ENCODE measurements at places on chromosomes 4 and X.

DNA sequence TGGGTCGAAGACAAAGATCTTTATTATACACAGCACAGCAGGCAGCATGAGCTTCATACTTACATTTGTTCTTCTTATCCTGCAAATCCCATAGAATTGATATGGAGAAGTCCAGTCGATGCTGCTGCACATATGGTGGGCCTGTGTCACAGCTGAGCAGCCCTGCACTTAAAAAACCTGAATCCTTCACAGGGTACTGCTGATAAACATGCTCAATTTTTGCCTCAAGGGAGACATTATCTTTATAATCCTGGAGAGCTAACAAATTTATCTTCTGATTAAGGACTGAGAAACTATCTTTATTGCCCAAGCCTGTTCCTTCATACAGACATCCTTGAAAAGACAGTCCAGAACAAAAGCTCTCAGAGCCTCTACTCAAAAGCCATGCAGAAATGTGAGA lies 434.4 kb upstream of the FAM47C start:
- DNase-seq: no peak

DNA sequence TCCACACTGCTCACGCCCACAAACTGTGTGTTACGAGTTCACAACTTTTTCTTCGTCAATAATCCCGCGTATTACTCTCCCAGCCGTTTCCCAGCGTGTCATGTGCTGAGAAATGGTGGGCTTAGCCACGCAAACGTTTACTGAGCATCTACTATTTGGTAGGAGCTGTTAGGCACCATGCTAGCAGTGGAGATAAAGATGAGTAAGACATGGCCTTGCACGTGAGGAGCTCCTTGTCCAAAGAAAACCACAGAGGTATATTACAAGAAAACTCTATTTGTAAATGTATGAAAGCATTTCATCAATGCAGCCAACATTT lies 821 bp upstream of the TMEM128 start:
- no peak for DNase-seq

GRCh38 chr4:144732584-144733428 lies 86.8 kb downstream of the HHIP start:
- DNase-seq: no peak

GRCh38 chrX:2928583-2929434 lies at the start of gene ARSD:
TSS of gene ARSD (minus strand) at chrX:2929339. CDS start at chrX:2929275, 64 bp downstream.
- peak; percentile 77 for DNase-seq

GRCh38 chr4:10006601-10007435 lies 14.5 kb downstream of the SLC2A9 start:
- no peak for DNase-seq

DNA sequence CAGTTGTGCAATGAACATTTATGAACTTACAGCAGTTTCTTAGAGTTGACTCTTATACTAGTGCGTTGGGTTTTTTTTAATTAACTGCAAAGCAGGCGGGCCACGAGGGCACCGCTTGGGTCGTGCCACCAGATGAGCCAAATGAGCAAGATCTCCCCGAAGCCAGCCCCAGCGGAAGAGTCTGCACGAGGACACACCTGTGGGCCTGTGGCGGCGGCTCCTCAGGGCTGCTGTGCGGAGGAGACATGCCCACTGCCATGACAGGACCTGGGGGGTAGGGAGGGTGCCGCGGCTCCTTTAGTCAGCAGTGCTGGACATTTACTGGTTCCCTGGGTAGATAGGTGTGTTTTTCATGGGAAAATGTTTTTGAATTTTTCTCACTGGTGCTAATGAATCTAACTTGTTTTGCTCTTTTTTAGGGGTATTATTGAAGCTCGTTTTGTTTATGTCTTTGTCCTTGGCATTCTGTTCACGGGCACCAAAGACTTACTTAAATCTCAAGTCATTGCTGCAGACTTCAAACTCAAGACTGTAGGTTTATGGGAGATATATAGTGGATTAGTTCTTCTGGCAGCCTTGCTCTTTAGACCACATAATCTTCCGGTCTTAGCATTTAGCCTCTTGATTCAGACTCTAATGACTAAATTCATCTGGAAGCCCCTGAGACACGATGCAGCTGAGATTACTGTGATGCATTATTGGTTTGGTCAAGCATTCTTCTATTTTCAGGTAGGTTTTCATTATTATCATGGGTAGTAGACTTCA lies 31.2 kb downstream of the PIGG start:
- DNase-seq: no peak

GRCh38 chrX:103517246-103517645 lies 2.0 kb downstream of the RAB40A start:
- peak; percentile 67 for DNase-seq

- DNase-seq: no peak
These were observed 136.6 kb upstream of the HHIP start for GRCh38 chr4:144509088-144510015.

GRCh38 chr4:155530857-155531256 lies 135.8 kb upstream of the GUCY1A1 start:
- DNase-seq: no peak

DNA sequence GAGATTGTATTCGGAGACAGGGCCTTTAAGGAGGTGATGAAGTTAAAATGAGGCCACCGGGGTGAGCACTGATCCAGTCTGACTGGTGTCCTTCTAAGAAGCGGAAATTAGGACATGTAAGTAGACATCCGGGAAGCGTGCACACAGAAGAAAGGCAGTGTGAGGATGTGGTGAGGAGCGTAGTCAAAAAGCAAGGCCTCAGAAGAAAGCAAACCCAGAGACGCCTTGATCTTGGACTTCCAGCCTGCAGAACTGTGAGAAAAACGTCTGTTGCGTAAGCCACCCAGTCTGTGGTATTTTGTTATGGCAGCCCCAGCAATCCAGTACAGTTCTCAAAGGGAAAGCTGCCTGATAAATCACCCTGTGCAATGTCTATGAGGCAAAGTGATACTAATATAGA lies 153.5 kb downstream of the KCNIP4 start:
- DNase-seq: peak; percentile 37

DNA sequence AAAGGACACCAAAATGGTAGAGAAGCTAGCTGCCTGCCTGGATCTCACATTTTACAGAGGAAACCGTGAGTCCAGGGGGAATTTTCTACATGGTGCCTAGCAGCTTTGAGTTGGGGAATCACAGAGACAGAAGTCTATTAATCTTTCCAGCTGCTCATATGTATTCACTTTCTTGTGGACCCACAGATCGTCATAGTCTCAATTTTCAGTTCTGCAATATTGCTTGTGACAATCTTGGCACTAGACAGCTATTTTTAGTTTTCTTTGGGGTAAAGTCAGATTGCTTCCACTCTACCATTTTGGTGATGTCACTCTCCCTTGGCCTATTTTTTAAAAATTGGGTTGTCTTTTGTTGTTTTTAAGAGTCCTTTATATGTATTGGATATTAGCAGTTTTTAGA lies 233.4 kb upstream of the STK26 start:
- DNase-seq: no peak

- peak; percentile 46 for DNase-seq
These were observed 108.3 kb downstream of the QRFPR start for GRCh38 chr4:121272526-121272925.

DNA sequence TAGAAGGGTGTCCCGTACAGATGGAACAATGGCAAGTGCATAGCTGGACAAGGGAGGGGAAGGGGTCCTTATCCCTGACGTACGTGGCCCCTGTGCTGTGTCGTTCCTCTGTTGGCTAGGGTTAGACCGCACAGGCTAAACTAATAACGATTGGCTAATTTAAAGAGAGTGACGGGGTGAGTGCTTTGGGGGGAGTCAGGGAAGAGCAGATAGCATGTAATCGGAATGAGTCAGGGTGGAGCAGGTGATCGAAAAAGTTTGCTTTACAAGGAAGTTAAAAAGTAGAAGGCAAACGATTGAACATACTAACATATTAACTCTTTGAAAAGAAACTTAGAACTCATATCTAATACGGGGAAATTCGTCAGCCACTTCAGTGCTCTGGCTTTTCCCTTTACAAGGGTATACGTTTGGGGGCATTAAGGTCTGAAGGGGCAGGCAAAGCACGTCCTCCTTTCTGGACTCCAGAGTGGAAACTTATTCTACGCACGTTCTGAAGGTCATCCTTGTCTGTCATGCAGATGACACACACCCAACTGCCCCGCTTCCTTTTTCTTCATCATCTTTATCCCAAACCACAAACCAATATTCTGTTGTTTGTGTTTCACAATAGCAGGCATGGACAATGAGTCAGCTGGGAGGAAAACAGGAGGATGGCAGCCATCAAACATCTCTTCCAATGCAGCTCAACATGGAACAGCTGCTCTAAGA lies 10.2 kb upstream of the CRLF2 start:
- DNase-seq: peak; percentile 12

GRCh38 chrX:100687546-100687945 lies 43.5 kb downstream of the SRPX2 start:
- no peak for DNase-seq

DNA sequence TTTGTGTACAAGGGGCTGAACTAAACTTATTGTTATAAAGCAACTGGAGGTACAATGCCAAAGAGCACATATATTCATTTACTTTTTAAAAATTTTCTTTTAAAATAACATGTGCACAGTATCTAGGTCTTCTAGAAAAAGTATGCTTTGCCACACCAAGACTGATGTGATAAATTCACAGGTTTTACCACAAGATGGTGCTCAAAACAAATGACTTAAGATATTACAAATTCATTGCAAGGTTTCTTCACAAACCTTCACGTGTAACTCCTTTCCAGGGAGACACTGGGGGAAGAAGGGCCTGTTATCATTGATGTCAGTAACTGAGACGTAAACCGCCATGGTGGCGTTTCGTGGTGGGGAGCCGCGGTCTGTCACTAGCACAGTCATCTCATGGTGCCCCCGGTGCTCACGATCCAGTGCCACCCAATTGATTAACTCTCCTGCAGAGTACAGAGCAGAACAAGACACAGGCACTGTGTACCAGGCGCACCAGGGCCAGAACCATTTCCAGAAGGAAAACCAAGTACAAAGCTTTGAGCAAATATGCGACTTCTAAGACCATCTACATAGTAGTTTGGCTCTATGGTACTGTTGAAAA lies 162.2 kb downstream of the DCHS2 start:
- no peak for DNase-seq

DNA sequence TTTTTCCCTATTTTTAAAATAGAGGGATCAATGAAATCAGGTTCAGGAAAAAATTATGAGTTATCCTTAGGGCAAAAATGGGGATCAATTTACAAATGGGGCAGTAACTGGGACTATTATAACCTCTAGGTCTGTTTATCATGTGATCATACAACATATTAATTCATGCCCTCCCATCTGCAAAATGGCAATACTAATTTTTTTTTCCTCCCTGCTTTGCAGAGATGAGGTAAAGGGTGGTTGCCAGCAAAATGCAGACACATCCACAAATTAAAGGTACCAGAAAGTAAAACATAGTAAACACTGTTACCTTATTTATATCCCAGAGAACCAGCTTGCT lies 467 bp downstream of the HSD17B11 start:
- DNase-seq: no peak

GRCh38 chr4:59249110-59249509 lies 1951.0 kb upstream of the ADGRL3 start:
- no peak for DNase-seq

GRCh38 chr4:108831886-108832285 lies 69.0 kb upstream of the ETNPPL start:
- no peak for DNase-seq

DNA sequence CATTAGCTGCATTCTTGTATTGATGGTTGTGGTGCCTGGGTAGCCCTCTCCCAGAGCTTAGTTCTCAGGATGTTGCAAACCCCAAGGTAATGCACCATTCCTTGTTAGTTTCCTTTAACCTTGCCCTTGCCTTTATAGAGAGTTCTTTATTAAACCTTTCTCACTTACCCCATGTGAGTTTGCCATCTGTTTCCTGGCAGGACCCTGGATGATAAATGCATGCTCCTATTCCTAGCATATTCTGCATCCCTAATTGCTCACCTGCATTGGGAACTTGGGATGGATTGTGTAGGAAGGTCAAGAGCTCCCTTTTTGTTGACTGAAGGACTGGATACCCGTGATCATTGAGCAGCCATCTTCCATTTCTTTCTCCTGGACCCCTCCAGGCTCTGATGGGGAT lies 59.9 kb upstream of the AP1S2 start:
- DNase-seq: no peak

DNA sequence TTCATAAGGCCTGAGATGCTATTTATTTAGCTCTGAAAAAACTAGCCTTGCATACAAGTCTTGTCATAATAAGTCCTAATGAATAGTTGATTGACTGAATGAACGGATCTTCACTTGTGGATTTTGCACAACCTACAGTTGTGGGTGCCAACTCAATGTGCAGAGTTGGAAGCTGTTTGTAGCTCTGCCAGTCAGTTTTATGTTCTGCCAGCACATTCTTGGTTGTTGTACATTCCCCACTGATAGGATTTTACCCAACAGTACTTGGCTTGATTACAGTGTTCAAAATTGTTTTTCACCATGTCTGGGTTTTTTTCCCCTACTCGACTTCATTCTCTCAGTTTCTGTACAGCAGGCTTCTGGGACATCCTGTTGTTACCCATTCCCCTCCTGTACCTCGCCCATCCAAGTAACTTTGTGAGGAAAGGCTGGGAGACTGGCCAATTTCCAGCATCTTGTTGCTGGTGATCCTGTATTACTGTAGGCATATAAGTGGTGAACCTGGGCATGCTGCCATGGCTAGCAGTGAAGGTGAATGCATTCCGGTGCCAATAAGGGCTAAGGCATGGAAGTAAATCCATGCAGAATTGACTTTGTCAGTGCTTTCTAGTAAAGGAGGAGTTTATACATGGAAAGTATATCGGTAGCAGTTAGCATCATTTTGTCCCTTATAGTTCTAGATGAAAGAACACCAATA lies 22.8 kb downstream of the IL1RAPL1 start:
- no peak for DNase-seq

- DNase-seq: peak; percentile 28
These were observed 6.5 kb downstream of the ZNF185 start for GRCh38 chrX:152904151-152905080.

GRCh38 chr4:140150636-140150885 lies 3.4 kb downstream of the MAML3 start:
- DNase-seq: no peak

DNA sequence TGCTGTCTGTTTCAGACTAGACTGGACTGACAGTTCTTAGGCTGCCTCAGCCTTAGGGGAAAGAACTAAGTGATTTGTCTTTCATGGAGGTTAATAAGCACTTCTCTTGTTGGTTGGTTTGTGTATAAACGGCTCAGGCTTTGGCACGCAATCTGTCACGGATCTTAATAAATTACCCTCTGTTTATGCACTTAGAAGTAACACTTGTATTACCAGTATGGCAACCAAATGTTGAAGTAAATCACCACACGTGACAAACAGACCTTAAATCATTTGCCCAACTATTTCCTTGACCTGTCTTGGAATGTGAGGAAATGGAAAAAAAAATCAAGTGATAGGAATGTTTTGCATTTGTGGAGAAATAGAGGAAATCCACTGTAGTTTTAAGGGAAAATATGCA lies 69.9 kb downstream of the TEX13A start:
- peak; percentile 0 for DNase-seq

GRCh38 chr4:139556724-139557555 lies 921 bp upstream of the SETD7 start:
- no peak for DNase-seq

- DNase-seq: no peak
These were observed 38.2 kb upstream of the NUDT6 start for GRCh38 chr4:122960611-122961000.

DNA sequence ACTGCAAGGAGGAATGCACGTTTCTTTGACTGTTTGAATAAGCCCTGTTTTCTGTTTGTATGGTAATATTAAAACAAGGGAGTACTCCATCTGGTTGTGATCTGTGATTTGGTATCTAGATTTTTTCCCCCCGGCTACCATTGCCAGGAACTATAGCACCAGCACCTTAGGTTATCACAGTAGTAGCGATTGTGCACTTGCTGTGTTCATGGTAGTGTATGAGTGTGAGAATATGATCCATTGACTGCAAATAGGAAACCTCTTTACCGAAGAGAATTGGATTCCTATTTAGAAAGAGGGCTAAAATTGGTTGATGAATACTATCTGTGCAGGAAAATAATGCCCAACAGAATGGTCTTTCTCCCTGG lies 69.9 kb downstream of the LARP7 start:
- no peak for DNase-seq
